ENCODE measurements at places on chromosomes 2 and 18. TPM values are rescaled to one million over a fixed set of nuclear protein-coding genes. Genes with fewer than 3 reads are reported as not detected.
A peak's percentile ranks its signal among the peaks of the same experiment; 100 is the strongest.

- no peak overlapping the region for H3K4me3 ChIP-seq
- no peak for DNase-seq
- no peaks in the 10 kb centered on the region for H3K36me3 ChIP-seq
These were observed 32.2 kb downstream of the QPCT start for GRCh38 chr2:37376421-37377186.

GRCh38 chr2:147774805-147775204, 70.0 kb upstream of the ACVR2A start:
- H3K4me3 ChIP-seq: no peak overlapping the region
- no peak overlapping the region for H3K27ac ChIP-seq
- no peaks in the 10 kb centered on the region for H3K36me3 ChIP-seq
- H3K4me1 ChIP-seq: peaks cover 5% of the 10 kb centered on the region

DNA sequence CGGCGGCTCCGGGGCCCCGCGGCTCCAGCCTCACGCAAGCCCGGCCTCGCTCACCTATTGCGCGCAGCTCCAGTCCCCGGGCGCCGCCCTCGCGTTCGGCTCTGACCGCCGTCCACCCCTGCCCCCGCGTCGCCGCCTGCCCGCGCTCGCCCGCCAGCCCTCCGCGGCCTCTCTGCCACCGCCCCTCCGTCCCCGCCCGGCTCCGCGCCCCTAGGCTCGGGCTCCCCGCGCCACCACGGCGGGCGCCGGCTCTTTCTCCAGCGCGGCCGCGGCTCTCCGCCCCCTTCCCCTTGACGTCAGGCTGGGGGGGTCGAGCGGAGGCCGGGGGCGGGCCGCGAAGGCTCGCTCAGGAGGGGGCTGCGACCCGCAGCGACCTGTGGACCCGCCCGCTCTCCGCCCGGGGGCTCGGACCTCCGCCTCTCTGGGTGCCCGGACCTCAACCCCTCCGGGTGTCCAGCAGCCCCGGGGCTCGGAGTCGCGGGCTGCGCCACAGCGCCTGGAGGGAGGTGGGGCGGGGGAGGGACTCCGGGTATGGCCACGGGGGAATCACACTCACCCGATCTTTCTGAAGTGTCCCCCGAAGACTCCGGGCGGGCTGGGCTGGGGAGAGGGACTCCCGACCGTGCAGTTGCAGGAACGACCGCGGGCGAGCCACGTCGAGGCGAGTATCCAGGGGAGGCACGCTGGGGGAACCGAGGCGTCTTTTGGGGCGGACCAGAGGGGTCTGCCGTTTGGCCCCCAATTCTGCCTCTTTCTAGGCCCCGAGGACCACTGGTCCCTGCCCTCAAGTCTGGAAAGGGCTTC, at the start of gene SEMA4C:
Gene SEMA4C (minus strand): TSS at position 259 of the 804 bp plus-strand sequence. CDS start 2,194 bp downstream, outside the sequence.
- peak within 1 kb of the TSS; percentile 79 for H3K4me3 ChIP-seq
- H3K4me1 ChIP-seq: peaks cover 20% of the 10 kb centered on the region
- peak; percentile 48 for DNase-seq

DNA sequence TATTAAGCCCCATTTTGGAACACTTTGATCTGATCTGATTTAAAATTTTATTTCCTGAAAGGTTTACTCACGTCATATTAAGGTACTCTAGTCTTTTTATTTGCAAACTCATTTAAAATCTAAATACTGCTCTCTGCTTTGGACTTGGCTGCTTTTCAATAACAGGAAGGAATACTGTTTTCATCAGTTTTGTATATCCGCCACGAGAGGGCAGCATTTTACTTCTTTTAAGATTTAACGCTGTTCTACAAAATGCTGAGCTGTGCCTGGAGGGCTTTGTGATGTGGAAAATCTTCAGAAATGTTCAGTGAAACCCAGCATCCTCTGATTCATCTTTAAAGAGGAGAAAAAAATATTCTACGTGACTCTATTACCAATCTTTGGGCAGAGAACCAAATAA, 37.5 kb upstream of the SLC38A11 start:
- H3K27me3 ChIP-seq: no peaks in the 10 kb centered on the region
- DNase-seq: peak; percentile 21
- no peak overlapping the region for H3K4me3 ChIP-seq
- H3K36me3 ChIP-seq: peaks cover 3% of the 10 kb centered on the region
- no peak overlapping the region for H3K27ac ChIP-seq

DNA sequence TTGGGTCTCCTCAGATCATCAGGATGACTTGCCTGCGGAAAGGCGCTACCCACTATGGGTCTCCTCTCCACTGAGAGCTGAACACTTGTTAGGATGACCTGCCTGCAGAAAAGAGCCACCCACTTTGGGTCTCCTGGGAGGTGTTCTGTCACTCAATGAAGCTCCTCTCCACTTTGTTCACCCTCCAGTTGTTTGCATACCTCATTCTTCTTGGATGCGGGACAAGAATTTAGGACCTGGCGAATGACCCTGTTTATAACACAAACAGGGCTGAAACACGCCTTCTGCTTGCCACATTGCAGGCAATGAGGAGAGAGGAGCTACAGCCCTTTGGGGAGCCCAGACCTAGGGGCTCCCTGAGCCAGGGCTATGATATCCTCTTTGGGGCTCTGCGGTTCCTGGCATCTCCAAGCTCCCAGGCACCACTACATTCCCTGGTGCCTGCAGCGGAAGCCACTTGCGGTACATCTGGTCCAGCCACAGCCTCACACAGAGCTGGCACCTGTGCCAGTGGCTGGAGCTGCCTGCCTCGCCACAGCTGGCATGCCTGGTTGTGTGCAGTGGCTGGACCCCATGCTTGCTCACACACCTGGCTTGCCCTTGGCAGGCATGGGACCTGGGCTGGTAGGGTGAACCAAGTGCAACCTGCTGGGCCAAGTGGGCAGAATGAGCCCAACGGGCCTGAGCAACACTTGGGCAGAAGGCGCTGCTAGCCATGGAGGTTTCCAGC, 20.6 kb downstream of the ANKRD29 start:
- no peak for DNase-seq
- no peaks in the 10 kb centered on the region for H3K36me3 ChIP-seq
- H3K27me3 ChIP-seq: peaks cover 28% of the 10 kb centered on the region
- H3K4me1 ChIP-seq: no peaks in the 10 kb centered on the region

- H3K27me3 ChIP-seq: peaks cover 72% of the 10 kb centered on the region
- no peaks in the 10 kb centered on the region for H3K36me3 ChIP-seq
- H3K4me1 ChIP-seq: peaks cover 6% of the 10 kb centered on the region
- H3K4me3 ChIP-seq: no peak overlapping the region
- DNase-seq: no peak
These were observed 9.9 kb downstream of the ALPP start for GRCh38 chr2:232388324-232388891.

DNA sequence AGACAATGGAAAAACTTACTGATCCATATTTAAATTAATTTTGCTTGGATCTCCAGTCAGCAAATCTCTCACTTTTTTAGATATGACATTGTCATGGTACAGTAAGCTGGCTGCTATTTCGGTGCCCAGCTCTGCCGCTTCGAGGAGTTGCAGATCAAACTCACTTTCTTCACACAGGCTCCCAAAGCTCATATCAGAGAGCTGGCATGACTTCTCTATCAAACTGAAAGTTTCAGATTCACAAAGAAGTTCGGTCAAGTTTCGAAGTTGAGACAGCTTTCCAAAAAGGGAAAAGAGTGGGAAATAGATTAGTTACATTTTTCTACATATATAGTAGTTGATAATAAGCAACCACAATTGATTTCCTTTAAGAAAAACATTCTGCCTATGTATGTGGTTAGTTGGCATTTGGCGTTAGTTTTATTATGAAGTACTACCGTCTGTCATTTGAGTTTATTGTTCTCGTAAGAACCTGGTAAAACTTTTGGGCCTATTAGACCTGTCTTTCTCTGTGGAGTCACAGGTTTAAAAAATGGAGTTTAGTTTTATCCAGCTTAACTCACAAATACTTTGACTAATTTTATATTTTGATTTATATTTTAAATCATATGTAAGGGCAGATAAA, 118.8 kb downstream of the ABCA12 start:
- H3K4me1 ChIP-seq: peaks cover 3% of the 10 kb centered on the region
- no peak overlapping the region for H3K27ac ChIP-seq
- no peaks in the 10 kb centered on the region for H3K27me3 ChIP-seq

DNA sequence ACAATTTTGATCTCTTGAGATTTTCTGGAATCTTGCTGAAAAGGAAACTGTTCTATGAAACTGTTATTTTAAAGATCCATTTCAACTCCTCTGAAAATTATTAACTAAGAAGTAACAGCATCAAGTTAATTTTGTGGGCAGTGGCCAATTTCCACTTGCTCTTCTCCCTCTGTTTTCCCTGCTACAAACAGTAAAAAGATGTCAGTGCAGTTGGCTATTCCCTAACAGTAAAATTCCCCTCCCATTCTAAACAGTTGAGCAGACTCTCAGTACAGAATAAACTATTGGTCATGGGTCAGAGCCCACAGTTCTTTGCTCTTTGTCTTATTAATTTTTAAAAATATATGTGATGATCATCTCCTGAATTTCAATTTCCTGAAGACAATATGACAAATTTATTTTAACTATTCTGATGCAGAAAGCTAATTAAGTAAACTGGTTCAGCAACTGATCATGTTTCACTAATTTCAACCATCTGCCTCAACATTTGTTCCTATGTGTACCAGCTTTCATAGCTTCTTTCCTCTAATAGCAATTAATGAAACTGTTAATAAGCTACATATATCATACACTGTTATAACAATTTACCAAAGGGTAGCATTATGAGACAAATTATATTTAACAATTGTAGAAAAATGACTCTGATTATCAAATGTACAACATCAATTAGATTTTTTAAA, 41.1 kb upstream of the GALNT5 start:
- H3K4me3 ChIP-seq: no peak overlapping the region
- H3K36me3 ChIP-seq: no peaks in the 10 kb centered on the region
- no peaks in the 10 kb centered on the region for H3K27me3 ChIP-seq
- no peak for DNase-seq
- H3K4me1 ChIP-seq: no peaks in the 10 kb centered on the region
- no peak overlapping the region for H3K27ac ChIP-seq

GRCh38 chr2:189954989-189955388, 107.5 kb downstream of the MSTN start:
- no peaks in the 10 kb centered on the region for H3K36me3 ChIP-seq
- no peak overlapping the region for H3K4me3 ChIP-seq
- DNase-seq: no peak
- no peaks in the 10 kb centered on the region for H3K27me3 ChIP-seq
- no peak overlapping the region for H3K27ac ChIP-seq

DNA sequence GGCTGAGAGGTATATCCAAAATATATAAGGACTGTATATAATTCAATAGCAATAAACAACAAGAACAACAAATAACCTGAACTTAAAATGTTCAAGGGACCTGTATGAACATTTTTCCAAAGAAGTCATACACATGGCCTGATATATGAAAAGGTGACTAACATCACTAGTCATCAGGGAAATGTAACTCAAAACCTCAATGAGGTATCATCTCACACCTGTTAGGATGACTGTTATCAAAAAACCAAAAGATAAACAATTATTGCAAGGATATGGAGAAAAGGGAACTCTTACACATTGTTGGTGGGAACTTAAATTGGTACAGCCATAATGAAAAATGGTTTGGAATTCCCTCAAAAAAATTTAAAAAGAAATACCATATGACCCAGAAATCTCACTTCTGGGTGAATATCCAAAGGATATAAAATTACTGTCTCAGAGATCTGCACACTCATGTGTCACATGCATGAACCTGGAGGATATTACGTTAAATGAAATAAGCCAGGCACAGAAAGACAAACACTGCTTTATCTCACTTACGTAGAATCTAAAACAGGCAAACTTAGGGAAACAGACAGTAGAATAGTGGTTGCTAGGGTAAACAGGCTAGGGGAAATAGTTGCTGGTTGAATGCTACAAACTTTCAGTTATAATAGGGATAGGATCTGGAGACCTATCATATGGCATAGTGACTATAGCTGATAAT, 334.5 kb upstream of the MMADHC start:
- no peak for DNase-seq
- no peak overlapping the region for H3K4me3 ChIP-seq
- H3K27ac ChIP-seq: no peak overlapping the region
- H3K4me1 ChIP-seq: peaks cover 7% of the 10 kb centered on the region

DNA sequence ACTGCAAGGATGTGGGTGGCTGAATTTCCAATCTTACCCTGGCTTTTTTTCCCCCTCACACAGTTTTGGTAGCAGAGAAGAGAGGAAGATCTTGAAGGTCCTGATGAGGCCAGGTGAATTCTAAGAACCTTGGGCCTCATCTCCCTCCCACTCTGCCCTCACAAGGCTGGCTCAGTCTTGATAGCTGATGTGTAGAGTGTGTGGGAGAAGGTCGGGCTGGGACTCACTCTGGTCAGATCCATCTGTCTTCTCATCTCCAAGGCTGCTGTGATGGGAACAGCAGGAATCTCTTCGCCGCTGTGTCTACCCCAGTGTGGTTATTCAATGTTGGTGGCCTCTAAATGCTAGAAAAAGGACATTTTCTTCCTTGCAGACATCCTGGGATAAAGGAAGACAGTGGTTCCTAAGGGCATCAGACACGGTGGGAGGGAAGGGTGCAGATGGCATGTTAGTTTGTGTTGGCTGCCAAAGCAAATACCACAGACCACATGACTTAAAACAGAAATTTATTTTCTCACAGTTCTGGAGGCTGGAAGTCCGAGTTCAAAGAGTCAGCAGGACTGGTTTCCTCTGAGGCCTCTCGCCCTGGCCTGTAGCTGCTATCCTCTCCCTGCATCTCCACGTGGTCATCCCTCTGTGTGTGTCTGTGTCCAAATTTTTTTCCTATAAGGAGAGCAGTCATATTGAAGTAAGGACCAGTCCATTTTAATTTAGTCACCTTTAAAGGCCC, 37.6 kb upstream of the MGAT4A start:
- H3K36me3 ChIP-seq: no peaks in the 10 kb centered on the region
- peaks cover 22% of the 10 kb centered on the region for H3K27me3 ChIP-seq
- peaks cover 3% of the 10 kb centered on the region for H3K4me1 ChIP-seq
- H3K4me3 ChIP-seq: no peak overlapping the region
- no peak overlapping the region for H3K27ac ChIP-seq

DNA sequence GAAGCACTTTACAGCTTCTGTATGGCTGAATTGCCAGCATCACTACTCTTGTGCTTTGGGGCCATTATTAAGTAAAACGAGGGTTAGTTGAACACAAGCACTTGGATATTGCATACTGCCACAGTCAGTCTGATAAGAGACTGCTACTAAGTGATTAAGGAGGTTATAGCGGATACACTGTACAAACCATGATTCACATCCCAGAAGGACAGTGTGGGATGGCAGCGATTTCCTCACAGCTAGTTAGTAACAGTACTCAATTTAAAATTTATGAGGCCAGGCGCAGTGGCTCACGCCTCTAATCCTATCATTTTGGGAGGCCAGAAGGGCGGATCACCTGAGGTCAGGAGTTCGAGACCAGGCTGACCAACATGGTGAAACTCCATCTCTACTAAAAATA, 2.6 kb upstream of the BMPR2 start:
- no peak overlapping the region for H3K27ac ChIP-seq
- H3K4me1 ChIP-seq: peaks cover 8% of the 10 kb centered on the region
- no peak for DNase-seq
- no peaks in the 10 kb centered on the region for H3K27me3 ChIP-seq

GPR17 gene
- not detected for total RNA-seq

CAPN13 gene
- 19.0 TPM for total RNA-seq

SPP2 gene
- not detected for total RNA-seq

PLA2R1 gene
- total RNA-seq: 1.7 TPM

PSD4 gene
- total RNA-seq: 30.7 TPM

GREB1L gene
- 11.0 TPM for total RNA-seq

CCDC141 gene
- 14.8 TPM for total RNA-seq

MFSD6 gene
- 15.4 TPM for total RNA-seq

NT5C1B gene
- total RNA-seq: not detected

SRD5A2 gene
- total RNA-seq: not detected

TSGA10 gene
- 12.3 TPM for total RNA-seq

Data from progenitor cell of endocrine pancreas (in vitro differentiated cells).